Activated T-cell treated with anti-CD3 and anti-CD28 coated beads for 4 hours (primary cell): ENCODE measurements at places on chromosomes 16 and 17.

DNA sequence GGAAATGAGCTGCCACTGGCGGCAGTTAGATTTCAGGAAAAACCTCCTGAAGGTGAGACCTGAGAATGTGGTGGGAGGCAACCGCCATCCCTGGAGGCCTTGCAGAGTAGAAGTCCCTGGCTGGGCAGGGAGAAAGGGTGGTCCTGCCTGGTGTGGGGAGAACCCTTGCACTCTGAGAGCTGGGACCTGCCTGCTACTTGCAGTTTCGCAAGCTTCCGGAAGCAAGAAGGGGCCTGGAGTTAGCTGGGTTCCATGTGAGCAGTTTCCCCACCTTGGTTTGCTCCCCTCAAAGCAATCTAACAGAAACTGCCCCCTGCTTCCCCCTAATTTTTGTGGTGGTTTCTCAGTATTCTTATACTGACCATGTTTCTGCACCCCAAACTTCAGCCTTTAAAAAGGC is 6.5 kb downstream of the ZNF629 start:
- DNase-seq: no peak

DNA sequence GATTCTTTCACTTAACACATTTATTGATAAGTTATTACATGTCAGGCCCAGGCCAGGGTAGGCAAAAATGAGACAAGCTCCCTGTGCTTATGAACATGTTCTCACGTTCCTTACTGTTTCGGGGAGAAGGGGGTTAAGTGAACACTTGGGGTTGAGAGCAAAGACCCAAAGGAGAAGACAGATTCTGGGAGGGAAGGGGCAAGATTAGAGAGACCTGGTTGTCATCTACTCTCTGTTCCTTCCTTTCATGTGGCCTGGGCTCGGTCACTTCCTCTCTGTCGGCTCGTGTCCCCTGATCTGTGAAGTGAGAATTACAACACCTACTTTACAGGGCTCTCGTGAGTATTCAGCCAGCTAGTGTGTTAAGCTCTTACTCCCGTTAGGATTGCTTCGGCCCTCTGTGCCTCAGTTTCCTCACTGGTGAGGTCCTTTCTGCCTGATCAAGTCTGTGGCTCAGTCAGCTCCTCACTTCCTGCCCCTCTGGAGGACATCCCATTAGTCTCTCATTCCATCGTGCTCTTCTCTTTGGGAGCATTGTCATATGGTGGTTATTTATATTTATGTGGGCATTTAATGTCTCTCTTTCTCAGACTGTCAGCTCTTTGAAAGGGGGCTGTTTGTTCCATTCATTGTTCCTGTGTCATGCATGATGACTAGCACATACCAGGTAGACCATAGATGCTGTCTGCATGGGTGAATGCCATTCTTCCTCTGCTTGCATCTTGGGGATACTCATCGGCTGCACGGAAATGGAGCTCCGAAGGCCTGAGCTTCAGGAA is 38.9 kb downstream of the PLCG2 start:
- DNase-seq: no peak

GRCh38 chr17:33642002-33642401 is 348.9 kb upstream of the ASIC2 start:
- no peak for DNase-seq

DNA sequence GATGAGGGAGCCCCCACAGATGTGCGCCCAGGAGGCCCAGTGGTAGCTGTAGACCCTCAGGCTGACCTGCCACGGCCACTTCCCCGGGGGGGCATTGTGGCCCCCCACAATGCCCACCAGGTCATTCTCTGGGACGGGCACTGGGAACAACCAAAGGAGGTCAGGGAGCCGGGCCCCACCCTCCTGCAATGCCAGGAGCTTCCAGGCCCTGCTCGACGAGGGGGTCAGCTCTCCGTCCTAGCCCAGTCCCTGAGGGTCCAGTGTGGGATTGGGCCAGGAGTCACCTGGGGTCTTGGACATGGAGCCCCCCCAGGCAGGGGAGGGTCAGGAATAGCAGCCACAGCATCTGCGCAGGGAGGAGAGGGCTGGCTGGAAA is 7.0 kb downstream of the TPSD1 start:
- no peak for DNase-seq

DNA sequence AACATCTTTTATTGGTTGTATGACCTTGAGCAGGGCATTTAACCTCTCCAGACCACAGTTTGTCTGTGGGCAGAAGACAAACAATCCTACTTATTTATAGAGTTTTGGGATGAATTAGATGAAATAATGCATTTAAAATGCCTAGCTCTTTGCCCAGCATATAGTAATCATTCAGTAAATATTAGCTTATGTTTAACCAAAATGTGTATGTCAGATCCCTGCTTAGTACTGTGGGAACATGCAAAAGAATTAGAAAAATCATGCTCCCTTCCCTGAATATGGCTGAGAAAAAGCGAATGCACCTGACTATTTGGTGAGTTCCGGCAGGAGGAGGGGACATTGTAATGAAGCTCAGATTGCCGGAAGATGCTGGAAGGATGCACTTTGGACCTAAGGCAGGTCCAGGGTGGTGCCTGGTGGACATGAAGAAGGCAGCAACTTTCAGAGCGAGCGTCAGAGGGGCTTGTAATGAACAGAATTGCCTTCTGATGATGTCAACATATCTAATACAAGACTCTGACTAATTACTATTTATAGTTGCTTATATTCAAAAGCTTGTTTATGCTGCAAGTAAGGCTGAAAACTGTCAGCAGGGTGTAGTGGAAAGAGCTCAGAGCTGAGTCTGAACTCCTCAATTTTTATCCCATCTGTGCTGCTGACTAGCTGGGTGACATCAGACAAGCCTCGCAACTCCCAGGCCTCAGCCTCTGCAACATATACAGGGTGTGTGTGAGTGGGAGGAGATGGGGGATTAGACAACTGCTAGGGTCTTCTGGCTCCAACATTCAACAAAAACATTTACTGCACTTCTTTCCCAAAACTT is 221.2 kb downstream of the PRKCA start:
- DNase-seq: no peak

DNA sequence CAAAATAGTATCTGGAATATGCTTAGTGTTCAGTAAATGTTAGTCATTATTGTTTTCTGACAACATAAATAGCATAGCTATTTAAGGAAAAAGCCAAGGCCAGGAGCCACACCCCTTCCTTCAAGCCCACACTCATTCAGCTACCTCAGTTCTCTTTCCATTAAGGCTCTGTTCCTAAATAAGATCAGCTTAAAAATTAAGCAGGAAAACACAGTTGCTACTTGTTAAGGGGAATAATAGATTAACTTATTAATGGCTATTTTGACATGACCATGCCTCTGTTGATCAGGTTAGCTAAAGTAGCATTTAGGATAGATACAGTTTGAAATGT is 158.1 kb downstream of the CHD9 start:
- no peak for DNase-seq

DNA sequence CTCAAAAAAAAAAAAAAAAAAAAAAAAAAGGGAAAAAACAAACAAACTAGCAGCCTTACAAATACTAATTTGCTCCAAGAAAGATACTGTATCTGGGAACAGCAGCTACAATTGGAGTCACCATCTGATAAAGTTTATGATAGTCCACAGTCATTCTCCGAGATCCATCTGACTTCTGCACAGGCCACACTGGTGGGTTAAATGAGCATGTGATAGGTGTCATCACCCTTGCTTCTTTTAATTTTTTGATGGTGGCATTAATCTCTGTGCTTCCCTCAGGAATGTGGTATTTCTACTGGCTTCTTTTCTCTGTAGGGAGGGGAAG is 49.6 kb downstream of the BCL7C start:
- no peak for DNase-seq

DNA sequence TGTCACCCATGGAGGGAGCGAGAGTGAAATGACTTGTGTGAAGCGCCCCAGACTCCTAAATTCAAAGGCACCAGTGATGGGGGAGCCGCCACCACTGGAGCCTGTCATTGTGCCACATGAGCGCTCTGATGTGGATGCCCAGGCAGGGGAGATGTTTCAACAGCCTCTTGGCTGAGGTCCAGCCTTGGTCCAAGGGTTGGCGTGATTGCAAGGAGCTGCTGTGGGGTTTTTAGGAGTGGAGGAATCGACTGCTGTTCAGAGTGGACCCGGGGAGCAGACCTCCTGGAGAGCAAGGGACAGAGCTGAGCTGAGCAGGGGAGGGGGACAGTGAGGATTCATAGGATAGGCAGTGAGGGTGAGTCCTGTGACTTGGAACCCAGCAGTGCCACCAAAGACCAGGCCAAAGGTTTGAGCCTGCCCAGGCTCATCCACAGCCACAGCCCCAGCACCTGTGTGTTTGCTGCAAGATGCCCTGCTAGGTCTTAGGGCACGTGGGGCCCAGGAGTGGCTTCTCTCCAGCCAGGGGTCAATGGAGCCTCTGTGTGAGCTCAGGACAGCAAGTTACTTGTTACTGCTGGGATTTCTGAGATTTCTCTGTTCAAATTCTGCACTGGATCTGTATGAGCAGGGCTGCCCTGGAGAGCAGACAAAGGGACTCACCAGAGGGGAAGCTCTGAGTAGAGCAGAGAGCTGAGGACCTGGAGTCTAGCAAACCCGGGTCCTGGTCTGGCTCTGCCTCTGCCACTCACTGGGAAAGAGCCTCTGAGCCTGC is 20.3 kb downstream of the RHBDL3 start:
- DNase-seq: no peak

- DNase-seq: no peak
Observed at GRCh38 chr16:35731341-35732040, 2272.1 kb downstream of the TP53TG3F start.

- peak; percentile 50 for DNase-seq
Observed at GRCh38 chr17:49861150-49861884, 13.4 kb upstream of the TAC4 start.

DNA sequence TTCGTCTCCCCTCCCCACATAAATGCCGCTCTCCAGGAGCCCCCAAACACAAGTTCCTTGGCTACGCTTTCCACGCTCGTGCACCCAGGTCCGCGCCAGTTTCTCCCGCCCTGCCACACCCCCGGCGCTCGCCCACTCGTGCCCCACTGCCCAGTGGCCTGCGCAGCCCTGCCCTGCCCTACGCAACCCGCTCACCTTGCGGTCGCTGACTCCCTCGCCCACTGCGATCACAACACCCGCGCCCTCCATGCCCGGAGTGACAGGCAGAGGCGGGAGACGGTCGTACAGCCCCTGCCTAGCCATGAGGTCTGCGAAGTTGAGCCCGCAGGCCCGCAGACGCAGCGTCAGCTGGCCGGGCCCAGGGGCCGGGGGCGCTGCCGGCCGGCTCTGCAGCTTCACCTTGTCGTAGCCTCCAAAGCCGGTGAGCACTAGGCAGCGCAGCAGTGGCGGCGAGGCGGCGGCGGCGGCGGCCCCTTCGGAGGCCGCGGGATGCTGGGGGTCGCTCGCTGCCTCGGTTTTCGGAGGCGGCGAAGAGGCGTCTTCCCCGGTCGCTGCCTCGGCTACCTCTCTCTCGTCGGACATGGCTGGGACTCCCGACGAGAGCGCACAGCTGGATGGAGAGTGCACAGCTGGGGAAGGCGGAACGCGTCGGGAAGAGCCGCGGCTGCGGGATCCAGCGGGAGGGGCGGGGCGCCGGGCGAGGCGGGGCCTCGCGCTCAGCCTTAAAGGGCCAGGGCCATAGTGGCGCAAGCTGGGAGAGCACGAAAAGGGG is at the start of gene VAT1:
VAT1 (minus strand) TSS at position 645 of the 772 bp plus-strand sequence; CDS start at position 582, 63 bp downstream.
- peak; percentile 48 for DNase-seq

DNA sequence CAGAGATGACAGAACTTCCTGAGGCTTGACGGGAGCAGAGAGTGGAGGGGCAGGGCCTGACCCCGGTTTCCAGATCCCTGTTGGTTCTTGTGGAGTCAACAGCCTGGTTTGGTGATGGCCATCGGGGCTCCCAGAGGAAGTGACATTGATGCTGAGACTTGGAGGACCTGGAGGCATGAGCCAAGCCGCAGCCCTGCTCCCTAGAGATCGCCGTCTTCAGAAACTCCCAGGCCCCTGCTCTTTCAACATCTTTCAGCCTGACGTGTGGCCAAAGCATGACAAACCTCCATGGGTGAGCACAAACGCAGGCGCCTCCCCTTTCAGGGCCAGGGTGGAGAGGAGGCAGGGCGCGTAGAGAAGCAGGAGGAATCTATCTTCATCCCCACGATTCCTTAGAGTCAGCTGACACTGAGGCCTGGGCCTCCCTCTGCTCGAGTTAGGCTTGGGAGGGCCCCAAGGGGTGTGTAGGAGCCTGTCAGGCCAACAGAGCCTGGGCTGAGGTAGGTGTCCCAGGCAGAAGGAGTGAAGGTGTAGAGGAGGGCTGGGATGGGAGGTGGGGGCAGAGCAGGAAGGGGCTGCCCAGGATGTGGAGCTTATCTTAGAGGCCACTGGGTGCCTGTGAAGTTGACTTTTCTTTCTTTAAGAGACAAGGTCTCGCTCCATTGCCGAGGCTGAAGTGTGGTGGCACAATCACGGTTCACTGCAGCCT is 56.1 kb upstream of the MED9 start:
- DNase-seq: no peak

DNA sequence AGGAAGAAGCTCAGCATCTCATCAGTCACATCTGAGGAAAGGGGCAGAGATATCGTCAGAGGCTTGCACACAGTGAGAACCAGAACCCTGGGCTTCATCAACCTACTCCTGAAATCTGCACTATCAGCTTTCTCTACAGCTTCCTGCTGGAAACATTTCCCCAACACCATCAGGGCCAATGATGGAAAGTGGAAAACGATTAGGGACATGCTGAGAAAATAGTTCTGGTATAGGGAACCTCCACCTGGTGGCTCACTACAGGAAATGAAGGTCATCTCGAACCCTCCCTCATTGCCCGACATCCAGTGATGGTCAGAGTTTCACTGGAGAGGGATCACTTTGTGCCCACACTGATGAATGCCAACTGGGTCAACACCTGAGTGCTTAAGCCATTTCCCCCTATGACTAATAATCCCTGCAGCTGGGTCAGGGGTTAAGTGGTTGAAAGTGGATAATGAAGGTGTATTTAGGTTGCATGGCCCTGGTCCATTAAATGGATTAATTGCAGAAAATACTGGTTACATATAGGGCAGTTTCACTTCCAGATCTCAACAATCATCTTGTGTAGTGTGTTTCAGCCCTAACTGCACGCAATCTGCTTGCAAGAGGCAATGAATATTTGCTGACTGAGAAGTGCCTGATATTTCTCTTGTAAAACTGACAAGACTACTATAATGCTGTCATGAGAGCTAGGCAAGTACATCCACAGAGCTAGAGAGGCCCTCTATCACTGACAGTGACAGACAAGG is 43.1 kb upstream of the GSG1L start:
- no peak for DNase-seq

GRCh38 chr17:21242780-21243515 is 10.3 kb downstream of the NATD1 start:
- DNase-seq: no peak

GRCh38 chr17:28953444-28954118 is 2.3 kb upstream of the PHF12 start:
- DNase-seq: peak; percentile 38

DNA sequence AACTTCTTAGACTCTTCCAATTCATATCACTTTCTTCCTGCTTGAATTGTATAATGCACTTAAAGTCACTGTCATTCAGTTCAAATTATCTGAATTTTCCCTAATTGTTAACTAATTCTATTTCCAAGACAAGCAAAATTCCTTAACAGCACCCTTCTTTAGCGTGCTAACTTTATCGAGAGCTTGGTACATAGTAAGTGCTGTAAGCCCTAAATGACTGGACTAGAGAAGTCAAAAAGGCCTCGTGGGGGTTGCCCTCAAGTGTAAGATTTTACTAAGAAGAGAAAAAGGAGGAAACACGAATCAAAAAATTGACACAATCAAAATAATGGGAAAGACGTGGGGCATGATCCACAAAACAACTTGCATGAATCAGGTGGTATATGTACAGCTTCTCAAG is 11.3 kb downstream of the KANSL1 start:
- DNase-seq: no peak
